ENCODE measurements at places on chromosomes 4 and X.

DNA sequence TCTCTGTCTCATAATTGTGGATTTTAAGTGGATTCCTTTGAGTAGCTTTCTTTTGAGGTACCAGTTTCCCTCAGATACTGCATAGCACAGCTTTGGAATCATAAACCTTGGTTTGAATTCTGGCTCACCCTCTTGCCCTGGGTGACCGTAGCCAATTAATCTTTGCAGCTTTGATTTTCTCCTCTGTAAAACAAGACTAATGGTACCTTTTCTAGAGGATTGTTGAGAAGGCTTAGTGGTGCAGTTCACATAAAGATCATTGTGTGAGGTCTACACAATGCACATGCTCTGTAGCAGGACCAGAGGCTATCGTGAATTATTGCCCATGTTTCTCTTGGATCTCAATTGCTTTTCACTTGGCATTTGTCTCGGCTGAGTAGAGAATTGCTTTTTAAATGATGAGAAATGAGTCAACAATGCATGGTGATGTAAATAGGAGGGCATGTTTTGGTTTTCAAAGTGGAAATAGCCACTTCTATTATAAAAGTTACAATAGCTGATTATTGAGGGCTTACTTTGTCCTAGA lies 47.9 kb downstream of the TMEM131L start:
- DNase-seq = peak; percentile 54

- no peak for DNase-seq
These were observed 930.5 kb downstream of the ADGRL3 start for GRCh38 chr4:62130637-62131036.

GRCh38 chrX:19791562-19791961 lies 95.8 kb downstream of the SH3KBP1 start:
- no peak for DNase-seq

DNA sequence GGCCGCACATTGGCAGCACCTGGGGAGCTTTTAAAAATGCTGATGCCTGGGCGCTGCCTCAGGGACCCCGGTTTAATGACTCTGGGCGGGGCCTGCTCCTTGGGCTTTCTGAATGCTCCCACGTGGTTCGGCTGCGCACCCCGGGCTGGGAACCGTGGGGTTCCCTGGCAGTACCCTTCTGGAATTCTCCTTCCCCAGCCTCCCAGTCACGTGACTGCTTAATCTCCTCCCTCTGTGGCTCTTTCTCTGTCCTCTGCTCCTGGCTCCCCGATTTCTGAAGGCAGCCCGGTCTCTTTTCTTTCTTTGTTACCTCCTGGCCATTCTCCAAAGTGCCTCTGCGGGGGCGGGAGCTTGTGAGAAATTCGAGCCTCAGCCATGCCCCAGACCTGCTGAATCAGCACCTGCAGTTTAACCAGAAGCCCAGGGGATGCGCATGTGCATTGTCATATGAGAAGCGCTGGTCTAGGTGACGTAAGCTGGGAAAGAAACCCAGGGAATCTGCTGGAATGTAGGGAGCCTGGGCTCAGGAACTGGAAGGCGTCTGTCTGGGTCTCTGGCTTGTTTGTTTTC lies 16.6 kb downstream of the CLCN4 start:
- DNase-seq = peak; percentile 92

GRCh38 chr4:126144543-126145237 lies 829.9 kb downstream of the FAT4 start:
- no peak for DNase-seq

DNA sequence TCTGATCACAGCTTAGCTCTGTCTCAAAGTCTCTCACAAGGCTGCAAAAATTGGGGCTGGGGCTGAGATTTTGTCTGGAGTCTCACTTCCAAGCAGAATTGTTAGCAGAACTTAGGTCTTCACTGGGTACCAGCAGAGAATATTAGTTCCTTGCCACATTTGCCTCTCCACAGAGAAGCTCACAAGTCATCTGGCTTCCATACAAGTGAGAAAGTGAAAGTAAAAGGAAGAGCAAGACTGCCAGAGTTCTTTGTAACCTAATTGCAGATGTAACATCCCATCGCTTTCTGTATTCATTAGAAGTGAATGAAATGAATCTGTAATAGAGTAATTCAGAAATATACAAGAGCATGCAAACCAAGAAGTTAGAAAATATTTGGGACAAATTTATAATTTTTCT lies 624.1 kb upstream of the GNPDA2 start:
- DNase-seq = peak; percentile 17

GRCh38 chr4:167282171-167282864 lies 48.0 kb upstream of the SPOCK3 start:
- no peak for DNase-seq

DNA sequence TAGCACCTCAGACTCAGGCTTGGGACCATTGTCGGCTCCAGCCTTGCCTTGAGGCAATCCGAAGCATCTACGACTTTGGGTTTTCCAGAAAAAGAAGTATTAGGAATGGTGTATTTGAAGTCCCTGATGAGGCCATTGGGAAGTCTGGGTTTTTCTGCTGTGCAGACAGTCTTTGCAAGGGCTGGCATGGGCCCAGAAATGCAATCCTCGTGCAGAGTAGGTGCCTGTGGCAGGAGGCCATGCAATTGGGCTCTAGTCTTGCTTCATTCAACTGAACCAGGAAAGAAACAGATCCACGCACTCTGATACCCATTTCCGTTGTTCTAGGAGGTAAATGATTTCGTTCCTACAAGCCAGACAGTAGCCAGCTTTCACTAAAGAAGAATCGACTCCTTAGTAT lies 12.4 kb downstream of the ZFP92 start:
- DNase-seq = no peak

- DNase-seq = peak; percentile 35
These were observed 36.9 kb downstream of the EVC start for GRCh38 chr4:5747738-5748375.

GRCh38 chrX:103376118-103376978 lies at the start of gene BEX3:
TSS of gene BEX3 (plus strand) at chrX:103376538. CDS start at chrX:103377522, 984 bp downstream.
- peak; percentile 72 for DNase-seq

GRCh38 chr4:8557151-8558076 lies 22.8 kb upstream of the GPR78 start:
- DNase-seq = no peak

- DNase-seq = peak; percentile 55
These were observed 27.0 kb downstream of the PROM1 start for GRCh38 chr4:16056681-16057385.

GRCh38 chr4:106104276-106104675 lies 209.0 kb downstream of the NPNT start:
- no peak for DNase-seq

DNA sequence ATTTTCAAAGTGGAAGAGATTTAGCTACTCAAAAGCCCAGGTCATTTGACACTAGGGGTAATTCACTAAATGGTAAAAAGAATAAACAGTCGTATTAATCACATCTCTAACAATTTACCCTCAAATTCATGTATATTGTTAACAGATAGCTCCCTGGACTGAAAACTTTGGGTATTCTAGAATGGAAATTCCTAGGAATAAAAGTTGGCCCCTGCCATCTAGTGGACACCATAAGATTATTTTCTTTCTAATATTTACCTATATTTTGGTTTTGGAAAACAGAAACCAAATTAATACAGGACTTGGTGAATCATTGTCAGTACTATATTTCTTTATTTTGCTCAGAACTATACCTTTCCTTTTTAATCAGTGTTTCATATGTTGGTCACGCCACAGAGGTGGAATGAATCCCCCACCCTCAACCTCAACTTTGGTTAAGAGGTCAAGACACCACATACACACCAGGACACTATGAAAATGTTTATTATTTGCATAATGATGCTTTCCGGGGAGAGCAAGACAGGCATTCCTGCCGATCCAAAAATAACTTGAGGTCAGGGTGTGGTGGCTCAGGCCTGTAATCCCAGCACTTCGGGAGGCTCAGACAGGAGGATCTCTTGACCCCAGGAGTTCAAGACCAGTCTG lies 96.2 kb upstream of the APOOL start:
- no peak for DNase-seq

- DNase-seq = no peak
These were observed 30.7 kb upstream of the PTPN13 start for GRCh38 chr4:86563416-86563815.

DNA sequence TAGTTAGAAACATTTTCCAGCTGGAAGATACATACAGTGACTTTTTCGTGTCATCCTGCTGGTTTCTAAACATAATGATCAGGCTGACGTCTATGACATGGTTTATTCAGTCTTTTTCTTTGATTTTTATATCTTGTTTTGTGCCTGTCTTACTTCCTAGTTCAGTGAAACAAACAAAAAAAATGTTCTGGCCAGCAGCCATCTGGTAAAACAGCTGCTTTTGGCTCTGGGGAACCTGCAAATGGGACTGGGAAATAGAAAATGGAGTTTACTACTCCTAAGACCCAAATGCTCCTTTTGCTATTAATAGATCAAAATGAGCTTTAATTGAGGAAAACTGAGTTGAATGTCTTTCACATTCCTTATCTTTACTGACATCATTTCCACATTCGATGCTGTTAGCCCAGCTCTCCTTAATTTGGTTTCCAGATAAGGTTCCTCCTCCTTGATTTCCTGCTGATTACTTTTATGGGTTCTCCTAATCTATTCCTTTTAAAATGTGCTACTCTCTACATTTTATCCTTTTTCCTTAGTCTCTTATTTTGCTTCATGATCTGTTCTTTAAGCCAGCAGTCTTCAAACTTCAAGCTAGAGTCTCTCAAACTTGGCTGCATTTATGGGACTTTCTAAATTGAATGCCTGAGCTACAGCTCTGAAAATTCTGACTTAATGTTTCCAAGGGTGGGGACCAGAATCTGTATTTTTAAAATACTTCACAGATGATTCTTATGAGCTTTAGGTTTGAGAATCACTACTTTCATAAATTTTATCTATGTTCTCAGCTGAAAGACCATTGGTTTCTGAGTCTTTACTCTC lies 499.5 kb downstream of the ANKRD50 start:
- DNase-seq = peak; percentile 41

DNA sequence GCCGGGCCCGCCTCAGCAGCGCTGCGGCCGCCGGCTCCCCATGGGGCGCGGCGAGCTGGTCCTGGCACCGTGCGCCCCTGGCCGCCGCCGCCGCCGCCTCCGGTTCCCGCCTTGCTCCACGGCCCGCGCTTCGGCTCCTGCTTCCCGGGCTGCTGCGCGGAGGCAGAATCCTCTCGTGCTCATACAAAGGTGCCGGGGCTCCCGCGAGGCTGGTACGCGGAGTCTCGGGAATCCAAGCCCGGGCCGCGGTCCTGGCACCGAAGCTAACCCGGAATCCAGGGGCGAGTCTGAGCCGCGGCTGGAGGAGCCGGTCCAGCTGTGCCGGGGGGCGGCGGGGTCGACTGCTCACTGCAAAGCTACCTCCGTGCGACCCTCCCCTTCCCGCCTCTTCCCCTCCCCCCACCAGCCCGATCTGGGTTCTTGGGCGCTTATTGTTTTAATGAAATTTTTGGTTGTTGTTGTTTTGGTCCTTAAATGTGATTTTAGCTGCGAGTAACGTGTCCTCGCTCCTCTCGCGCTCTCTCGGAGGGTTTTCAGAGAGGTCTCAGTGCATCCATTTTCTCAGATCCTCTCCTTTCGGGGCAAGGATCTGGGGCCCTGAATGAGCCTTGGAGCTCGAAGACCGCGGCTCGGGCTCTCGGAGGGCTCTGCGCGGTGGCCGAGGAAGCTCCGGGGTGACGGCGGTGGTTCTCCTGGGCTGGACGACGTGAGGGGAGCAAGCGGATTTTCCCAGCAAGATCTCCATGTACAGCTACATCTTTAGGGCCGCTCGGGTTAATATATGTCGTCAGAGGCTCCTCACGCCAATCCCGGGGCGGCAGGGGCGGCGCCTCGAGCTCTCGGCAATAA lies at the start of gene HAND2:
TSS of gene HAND2 (minus strand) at position 753 of the 849 bp plus-strand sequence. CDS start 940 bp downstream, outside the sequence.
- DNase-seq = peak; percentile 94

DNA sequence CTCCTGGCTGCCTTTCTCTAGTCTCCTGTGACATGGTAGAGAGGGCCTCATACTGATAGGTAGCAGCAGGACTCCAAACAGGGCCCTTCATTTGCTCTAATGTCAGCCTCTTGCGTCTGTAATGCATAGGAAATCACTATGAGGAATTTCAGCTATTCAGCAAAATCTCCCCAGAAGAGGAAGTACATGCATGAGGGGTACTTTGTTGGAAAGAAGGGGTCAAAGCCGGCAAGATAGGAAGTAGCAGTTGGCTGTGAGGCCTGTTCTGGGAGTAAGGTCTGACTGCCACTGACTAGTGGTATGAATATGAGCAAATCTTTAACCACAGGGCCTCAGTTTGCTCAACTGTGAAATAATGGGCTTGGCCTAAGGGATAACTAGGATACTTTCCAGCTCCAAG lies 283.2 kb downstream of the ARHGAP10 start:
- DNase-seq = no peak

GRCh38 chr4:165506849-165507248 lies 128.0 kb downstream of the CPE start:
- DNase-seq = no peak

GRCh38 chr4:102761296-102761701 lies 531 bp upstream of the MANBA start:
- DNase-seq = no peak

DNA sequence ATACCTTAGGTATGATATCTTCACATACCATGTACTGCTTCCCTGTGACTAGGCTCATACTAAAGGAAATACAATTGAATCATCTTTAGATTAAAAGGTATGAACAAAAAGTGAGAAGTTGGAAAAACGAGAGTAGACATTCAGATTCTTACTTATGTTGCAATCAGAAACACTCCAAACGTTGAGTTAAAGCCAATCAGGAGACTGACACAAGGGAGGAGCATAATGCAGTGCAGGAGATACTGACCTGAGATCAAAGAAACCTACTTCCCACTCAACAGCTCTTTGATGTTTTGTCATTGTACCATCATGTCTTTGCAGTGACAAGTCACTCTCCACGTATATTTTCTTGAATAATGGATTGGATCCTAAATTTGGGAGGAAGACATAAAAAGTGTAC lies 8.9 kb upstream of the PCDH18 start:
- DNase-seq = no peak

GRCh38 chrX:19625612-19626011 lies 110.3 kb upstream of the MAP3K15 start:
- no peak for DNase-seq

DNA sequence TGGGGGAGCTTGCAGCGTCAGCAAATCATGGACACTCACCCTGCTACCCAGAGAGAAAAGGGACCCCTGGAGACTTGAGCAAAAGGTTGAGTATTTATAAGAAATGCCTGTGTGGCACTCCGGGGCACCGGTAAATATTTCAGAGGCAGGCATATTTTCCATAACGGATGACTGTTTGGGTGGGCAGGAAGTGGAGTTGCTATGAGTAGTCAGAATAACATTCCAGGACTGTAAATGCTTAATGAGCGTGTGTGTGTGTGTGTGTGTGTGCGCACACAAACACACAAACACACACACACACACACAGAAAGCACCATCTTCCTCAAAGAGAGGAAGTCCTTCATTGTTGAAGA lies 74.6 kb downstream of the MXRA5 start:
- peak; percentile 57 for DNase-seq

GRCh38 chr4:89929425-89930159 lies 34.9 kb downstream of the MMRN1 start:
- DNase-seq = peak; percentile 2

- no peak for DNase-seq
These were observed 39.4 kb upstream of the NR3C2 start for GRCh38 chr4:148481636-148482035.

DNA sequence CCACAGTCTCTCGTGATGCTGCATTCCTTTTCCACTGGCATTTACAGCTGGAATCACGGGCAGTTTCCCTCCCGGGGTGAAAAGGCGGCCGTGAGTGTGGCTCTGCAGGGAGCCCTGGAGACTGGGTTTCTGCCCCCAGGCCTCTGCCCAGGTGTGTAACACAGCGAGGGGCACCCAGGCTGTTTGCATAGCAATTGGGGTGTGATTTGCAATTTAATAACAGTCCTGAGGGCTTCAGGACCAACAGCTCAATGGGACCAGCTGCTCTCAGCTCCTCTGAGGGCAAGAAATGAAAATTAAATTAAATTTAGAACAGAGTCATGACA lies 99.0 kb upstream of the SHOX start:
- DNase-seq = no peak

GRCh38 chrX:70694339-70695122 lies 214.0 kb downstream of the TEX11 start:
- DNase-seq = no peak

All from A673 (cell line).